Uterus (tissue), 4 donors: ENCODE measurements at places on chromosomes 12 and 14. TPM values are rescaled to one million over a fixed set of nuclear protein-coding genes. Genes with fewer than 3 reads are reported as not detected.

Gene SMIM41
- total RNA-seq = not detected

DNA sequence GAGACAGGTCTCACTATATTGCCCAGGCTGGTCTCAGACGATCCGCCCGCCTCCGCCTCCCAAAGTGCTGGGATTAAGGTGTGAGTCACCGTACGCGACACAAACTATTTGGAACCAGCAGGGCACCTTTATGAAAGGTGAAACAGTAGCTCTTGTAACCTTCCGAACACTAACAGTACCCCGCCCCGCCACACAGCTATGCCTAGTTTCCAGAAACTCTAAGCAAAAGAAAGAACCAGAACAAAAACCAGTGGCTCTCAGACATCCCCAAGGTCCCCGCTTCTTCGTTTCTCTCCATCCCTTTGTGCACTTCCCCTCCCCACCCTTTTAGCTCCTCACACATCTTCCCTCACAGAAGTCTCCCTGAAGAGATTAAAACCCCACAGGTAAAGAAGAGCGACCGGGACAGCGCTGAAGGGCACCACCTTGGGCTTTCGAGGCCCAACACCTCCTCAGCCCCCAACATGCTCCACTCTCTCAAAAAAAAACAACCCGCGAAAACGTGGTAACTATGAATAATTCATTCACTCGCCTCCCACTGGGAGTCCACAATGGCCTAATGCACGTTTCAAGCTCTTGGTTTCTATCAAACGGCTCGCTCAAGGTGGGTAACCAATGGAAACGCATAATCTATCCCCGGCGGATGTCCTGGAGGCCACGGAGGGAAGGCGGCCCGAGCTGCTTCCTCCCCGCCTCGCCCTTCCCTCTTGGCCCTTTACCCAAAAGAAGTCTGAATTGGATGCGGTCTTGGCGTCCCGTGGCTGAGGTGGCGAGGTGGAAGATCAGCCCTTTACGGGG lies 877 bp downstream of the BAG5 start:
- H3K27me3 ChIP-seq = no peaks in the 10 kb centered on the region
- peak overlapping the region; percentile 98 for H3K4me3 ChIP-seq
- peak overlapping the region; percentile 95 for H3K27ac ChIP-seq
- H3K4me1 ChIP-seq = peaks cover 20% of the 10 kb centered on the region
- DNase-seq = peak; percentile 47
- no peaks in the 10 kb centered on the region for H3K36me3 ChIP-seq

- no peak overlapping the region for H3K4me3 ChIP-seq
- H3K27me3 ChIP-seq = no peaks in the 10 kb centered on the region
- no peaks in the 10 kb centered on the region for H3K36me3 ChIP-seq
- H3K4me1 ChIP-seq = no peaks in the 10 kb centered on the region
These were observed 4.9 kb downstream of the PEBP1 start for GRCh38 chr12:118140825-118141224.

Gene CRACR2A
- total RNA-seq = 5.0 TPM

Gene PTGDR
- 2.9 TPM for total RNA-seq

DNA sequence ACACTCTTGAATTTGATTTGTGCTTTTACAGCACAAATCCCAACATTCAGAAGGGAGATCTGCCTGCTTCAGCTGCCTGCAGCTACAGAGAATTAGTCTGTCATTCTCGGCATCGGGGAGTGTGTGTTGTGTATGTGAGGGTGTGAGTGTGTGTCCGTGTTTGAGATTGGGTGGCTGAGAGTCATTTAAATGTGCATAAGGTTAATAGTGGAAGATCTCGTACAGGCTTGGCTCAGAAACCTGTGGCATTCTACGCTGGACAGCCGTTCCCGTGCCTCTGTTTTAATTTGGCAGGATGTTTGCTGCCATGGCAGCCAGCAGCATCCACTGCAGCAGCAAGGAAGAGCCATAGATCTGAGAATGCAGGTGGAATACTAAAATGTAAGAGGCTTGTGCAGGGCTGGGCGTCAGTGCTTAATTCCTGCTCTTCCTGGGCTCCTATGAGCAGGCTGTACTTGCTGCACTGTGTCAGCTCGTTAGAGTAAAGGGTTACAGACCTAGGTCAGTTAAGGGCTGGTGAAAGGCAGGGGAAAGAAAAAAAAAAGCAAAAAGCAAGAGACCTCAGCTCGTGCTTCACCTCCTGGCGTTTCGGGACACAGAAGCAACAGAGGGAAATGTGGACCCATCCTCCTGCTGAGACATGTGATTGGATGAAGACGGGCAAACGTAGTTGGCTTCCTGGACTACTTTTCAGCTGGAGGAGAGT lies 205.4 kb downstream of the NAV3 start:
- H3K27ac ChIP-seq = peak overlapping the region; percentile 44
- H3K36me3 ChIP-seq = no peaks in the 10 kb centered on the region
- H3K4me1 ChIP-seq = peaks cover 3% of the 10 kb centered on the region
- H3K4me3 ChIP-seq = peak overlapping the region; percentile 20
- DNase-seq = peak; percentile 16
- no peaks in the 10 kb centered on the region for H3K27me3 ChIP-seq

Gene ATL1
- 10.2 TPM for total RNA-seq

DNA sequence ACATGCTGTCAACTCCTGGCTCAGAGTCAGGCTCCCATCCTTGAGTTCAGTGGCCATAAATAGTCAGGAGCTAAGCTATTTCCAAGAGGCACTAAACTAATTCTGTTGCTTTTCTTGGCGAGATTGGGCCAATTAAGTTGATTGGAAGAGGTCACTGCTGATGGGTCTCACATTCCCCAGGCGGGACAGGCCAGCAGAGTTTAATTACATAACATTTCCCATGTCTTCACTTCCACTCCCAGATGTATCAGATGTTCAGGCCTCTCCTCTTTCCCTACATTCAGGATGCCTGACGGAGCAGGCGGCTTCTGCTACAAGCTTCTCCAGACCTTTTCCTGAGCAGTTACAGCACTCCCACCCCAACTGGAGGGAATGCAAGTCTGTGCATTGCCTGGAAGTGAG lies 5.3 kb downstream of the NTF3 start:
- no peak overlapping the region for H3K27ac ChIP-seq
- H3K27me3 ChIP-seq = peaks cover 7% of the 10 kb centered on the region
- H3K4me3 ChIP-seq = no peak overlapping the region

DNA sequence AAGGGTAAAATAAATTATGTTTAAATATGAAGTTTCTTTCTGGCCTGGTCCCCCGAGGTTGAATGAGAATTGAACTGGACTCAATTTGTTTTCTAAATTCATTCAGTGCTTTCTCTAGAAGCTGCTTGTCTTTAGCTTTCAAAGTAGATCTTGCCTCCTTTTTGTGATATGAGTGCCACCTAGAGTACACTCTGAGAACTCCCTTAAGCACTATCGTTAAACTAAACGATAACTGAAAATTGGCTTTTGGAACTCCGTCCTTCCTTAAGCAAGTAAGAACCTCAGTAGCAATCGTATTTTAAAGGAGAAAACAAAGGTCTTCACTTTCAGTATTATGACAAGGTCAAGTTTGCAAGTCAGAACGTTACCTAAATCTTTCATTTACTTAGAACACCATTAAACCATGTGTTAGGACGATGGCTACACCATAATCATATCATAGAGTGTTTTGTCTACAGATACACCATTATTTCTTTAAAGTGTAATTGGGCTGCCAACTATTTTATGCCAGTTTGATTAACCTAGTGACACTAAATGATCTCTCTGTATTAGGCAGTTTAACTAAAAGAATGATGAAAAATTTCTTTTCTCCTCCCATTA lies 364.8 kb downstream of the SNAPC1 start:
- no peak for DNase-seq
- no peak overlapping the region for H3K4me3 ChIP-seq
- no peaks in the 10 kb centered on the region for H3K4me1 ChIP-seq
- no peaks in the 10 kb centered on the region for H3K36me3 ChIP-seq
- H3K27ac ChIP-seq = no peak overlapping the region
- H3K27me3 ChIP-seq = peaks cover 6% of the 10 kb centered on the region

Gene RPGRIP1
- total RNA-seq = not detected

DNA sequence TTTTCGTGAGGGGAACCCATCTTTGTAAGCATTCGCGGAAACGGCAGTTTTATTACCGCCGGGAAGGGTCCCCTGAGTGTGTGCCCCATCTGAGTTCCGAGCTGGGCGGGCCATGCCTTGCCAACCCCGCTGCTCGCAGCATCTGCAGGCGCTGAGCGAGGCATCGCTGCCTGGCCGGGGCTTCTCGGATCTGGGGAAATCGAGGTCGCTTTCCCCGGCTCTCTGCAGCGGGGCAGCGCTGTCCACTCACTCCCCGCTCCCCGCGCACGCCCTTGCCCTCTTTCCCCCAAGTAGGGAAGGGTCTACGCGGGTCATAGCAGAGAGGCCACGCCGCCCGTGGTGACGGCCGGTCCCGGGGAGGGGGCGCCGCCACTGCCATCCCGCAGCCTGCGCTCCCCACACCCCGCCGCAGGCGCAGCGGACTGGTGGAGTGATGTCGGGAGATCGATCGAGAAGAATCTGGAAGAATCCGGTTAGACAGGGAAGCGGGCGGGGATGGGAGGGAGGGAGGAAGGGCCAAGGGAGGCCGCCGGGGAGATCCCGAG lies 507 bp upstream of the FKBP4 start:
- H3K27me3 ChIP-seq = no peaks in the 10 kb centered on the region
- H3K4me1 ChIP-seq = peaks cover 5% of the 10 kb centered on the region
- H3K36me3 ChIP-seq = no peaks in the 10 kb centered on the region
- peak overlapping the region; percentile 87 for H3K4me3 ChIP-seq

- H3K4me3 ChIP-seq = no peak overlapping the region
- H3K36me3 ChIP-seq = no peaks in the 10 kb centered on the region
- no peak for DNase-seq
- H3K27ac ChIP-seq = no peak overlapping the region
- H3K4me1 ChIP-seq = no peaks in the 10 kb centered on the region
These were observed 1012.1 kb downstream of the BCL11B start for GRCh38 chr14:98259881-98260280.

Gene DERA
- 58.3 TPM for total RNA-seq

Gene SLCO1B1
- total RNA-seq = not detected

DNA sequence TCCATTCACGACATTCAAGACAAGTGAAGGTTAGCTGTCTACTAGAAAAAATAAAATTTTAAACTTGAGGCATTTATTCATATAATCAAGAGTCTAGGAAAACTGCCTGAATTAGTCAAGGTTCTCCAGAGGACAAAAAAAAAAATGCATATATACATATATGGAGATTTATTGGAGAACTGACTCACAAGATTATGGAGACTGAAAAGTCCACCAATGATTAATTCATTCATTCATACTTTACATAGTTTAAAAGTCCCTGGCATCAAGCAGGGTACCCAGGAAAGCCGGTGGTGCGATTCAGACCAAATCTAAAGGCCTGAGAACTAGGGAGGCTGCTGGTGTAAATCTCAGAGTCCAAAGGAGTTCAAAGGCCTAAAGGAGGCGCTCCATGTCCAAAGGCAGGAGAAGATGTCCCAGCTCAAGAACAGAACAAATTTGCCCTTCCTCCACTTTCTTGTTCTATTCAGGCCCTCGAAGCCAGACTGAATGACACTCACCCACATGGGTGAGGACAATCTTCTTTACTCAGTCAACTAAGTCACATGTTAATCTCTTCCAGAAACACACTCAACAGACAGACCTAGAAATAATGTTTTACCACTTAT lies 64.3 kb downstream of the ANKS1B start:
- H3K4me1 ChIP-seq = no peaks in the 10 kb centered on the region
- DNase-seq = no peak
- H3K4me3 ChIP-seq = no peak overlapping the region
- no peaks in the 10 kb centered on the region for H3K36me3 ChIP-seq
- no peak overlapping the region for H3K27ac ChIP-seq

DNA sequence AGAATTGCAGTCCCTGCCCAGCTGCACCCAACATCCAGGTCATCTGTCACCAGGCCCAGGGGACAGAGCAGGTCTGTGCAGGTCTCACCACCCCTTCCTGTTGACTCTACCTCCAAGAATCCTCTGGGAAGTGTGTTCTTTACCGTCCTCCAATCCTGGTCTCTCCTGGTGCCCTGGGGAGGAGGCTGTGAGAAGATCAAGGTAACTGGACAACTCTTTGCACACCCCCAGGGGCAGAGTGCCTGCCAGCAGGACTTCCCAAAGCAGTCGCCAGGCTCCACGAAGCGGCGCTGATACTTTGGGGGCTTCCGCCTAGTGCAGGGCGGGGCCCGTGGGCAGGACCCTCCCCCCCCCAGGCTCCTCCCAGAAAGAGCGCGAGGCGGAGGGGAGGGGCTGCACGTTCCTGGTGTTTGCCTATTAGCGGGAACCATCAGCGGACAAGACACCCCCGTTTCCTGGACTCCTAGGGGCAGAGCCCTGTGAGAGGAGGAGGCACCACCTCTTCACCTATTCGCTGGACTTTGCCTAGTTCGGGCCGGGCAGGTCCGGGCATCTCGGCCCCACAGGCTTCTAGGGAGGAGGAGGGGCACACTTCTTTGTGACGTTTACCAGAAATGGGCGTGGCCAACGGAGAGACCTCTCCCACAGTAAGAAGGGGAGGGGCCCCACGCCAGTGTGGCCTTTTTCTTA lies 918.0 kb downstream of the AACS start:
- H3K4me3 ChIP-seq = peak overlapping the region; percentile 14
- H3K27me3 ChIP-seq = no peaks in the 10 kb centered on the region
- peak; percentile 16 for DNase-seq
- no peaks in the 10 kb centered on the region for H3K4me1 ChIP-seq
- no peak overlapping the region for H3K27ac ChIP-seq

Gene ATN1
- total RNA-seq = 25.3 TPM

- no peak overlapping the region for H3K4me3 ChIP-seq
- H3K27me3 ChIP-seq = no peaks in the 10 kb centered on the region
- no peak for DNase-seq
- no peak overlapping the region for H3K27ac ChIP-seq
- peaks cover 4% of the 10 kb centered on the region for H3K4me1 ChIP-seq
These were observed 53.9 kb downstream of the NTN4 start for GRCh38 chr12:95736631-95737030.

GRCh38 chr14:91272341-91273272 lies 28.1 kb upstream of the GPR68 start:
- no peak overlapping the region for H3K4me3 ChIP-seq
- H3K27me3 ChIP-seq = no peaks in the 10 kb centered on the region
- DNase-seq = no peak
- H3K4me1 ChIP-seq = no peaks in the 10 kb centered on the region

- H3K36me3 ChIP-seq = no peaks in the 10 kb centered on the region
- H3K27ac ChIP-seq = peak overlapping the region; percentile 69
- no peak for DNase-seq
These were observed 32.5 kb upstream of the EVL start for GRCh38 chr14:100032738-100033137.

- no peak for DNase-seq
- H3K27me3 ChIP-seq = no peaks in the 10 kb centered on the region
- no peak overlapping the region for H3K27ac ChIP-seq
- no peaks in the 10 kb centered on the region for H3K4me1 ChIP-seq
These were observed 66.5 kb downstream of the TRAFD1 start for GRCh38 chr12:112191840-112192321.

Gene GPD1
- total RNA-seq = not detected

Gene RNASE7
- total RNA-seq = not detected

GRCh38 chr14:70901269-70901668 lies 6.0 kb upstream of the PCNX1 start:
- H3K27ac ChIP-seq = no peak overlapping the region
- no peak overlapping the region for H3K4me3 ChIP-seq
- peaks cover 3% of the 10 kb centered on the region for H3K4me1 ChIP-seq
- no peaks in the 10 kb centered on the region for H3K27me3 ChIP-seq
- no peak for DNase-seq

- no peak overlapping the region for H3K4me3 ChIP-seq
- no peak overlapping the region for H3K27ac ChIP-seq
- H3K27me3 ChIP-seq = no peaks in the 10 kb centered on the region
- H3K4me1 ChIP-seq = no peaks in the 10 kb centered on the region
- DNase-seq = no peak
These were observed 15.8 kb upstream of the ERGIC2 start for GRCh38 chr12:29396774-29397173.

GRCh38 chr12:27143256-27144069 lies 61.1 kb upstream of the C12orf71 start:
- H3K4me1 ChIP-seq = no peaks in the 10 kb centered on the region
- H3K4me3 ChIP-seq = no peak overlapping the region
- H3K36me3 ChIP-seq = no peaks in the 10 kb centered on the region
- DNase-seq = no peak
